Adrenal gland (tissue), 19 donors: ENCODE measurements at places on chromosomes 6 and 20.

- no peak for DNase-seq
These were observed 14.6 kb upstream of the TOX2 start for GRCh38 chr20:43900121-43900466.

DNA sequence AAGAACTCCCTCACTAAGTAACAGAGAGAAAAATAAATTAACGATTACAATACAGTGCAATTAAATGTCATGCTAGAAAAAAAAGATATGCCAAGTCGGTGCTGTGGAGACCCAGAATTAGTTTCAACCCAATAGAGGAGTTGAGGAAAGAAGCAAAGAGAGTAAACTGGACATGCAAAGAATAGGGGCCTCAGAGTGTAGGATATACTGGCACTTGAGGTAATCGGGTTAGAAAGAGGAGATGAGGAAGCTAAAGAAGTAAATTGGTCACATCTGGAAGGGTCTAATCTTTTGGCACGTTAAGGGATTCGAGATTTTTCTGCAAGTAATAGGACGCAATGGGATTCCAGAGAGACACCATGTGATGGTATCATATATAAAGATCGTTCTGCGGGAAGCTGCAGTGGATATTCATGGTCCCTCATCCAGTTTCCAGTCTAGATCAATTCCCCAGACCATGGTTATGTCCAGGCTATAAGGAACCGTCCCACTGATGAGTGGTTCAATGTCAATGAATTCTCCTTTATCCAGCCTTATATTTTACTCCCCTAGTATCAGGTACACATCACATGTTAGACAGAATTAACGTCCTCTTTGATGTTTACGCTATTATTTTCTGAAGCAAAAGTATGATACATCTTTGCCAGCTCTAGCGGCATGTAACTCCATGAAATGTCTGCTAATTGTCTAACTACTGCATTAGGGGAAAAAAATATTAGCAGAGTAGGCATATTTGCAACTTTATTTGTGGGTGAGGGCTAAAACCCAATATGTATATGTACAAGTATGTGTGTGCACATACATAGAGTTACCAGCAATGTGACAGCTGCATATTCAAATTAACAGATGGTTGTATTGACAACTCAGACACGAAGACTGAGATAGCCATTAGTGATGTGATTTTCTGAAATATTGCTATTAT, 1.1 kb upstream of the TBC1D32 start:
- no peak for DNase-seq

DNA sequence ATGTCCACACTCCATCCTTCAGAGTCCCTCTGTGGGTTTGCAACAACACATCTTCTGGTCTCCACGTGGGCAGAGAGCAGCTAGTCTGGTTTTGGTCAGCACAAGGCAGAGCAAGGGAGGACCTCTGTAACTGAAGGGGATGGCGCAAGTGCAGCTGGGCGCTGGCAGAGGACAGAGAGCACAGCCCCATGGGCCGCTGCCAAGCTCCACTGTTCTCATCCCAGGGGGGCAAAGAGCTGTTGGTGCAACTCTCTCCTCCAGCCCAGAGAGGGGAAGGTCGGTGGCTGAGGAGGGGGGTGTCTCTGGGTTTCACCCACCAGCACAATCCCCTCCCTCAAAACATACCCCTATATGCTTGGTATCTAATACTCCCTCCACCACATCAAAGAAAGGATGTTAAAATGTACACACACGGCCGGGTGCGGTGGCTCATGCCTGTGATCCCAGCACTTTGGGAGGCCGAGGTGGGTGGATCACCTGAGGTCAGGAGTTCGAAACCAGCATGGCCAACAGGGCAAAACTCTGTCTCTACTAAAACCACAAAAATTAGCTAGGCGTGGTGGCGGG, 9.1 kb downstream of the ATP9A start:
- DNase-seq = no peak

DNA sequence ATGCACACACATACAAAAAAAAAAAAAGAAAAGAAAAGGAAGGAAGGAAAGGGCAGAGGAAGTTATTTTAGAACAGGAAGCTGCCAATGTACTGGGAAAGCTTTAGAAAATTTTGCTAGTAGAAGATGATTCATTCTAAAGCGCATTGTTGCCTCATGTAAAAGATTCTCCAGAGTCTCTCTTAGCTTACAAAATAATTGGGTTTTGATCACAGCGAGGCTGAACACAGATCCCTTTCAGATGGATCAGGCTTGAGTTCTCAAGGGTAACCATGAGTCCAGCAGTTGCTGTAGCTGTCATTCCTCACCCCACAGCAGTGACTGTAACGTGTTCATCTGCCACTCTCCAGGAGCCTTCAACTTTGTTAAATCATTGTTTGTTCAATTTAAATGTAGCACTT, 81.9 kb downstream of the PHACTR2 start:
- no peak for DNase-seq

DNA sequence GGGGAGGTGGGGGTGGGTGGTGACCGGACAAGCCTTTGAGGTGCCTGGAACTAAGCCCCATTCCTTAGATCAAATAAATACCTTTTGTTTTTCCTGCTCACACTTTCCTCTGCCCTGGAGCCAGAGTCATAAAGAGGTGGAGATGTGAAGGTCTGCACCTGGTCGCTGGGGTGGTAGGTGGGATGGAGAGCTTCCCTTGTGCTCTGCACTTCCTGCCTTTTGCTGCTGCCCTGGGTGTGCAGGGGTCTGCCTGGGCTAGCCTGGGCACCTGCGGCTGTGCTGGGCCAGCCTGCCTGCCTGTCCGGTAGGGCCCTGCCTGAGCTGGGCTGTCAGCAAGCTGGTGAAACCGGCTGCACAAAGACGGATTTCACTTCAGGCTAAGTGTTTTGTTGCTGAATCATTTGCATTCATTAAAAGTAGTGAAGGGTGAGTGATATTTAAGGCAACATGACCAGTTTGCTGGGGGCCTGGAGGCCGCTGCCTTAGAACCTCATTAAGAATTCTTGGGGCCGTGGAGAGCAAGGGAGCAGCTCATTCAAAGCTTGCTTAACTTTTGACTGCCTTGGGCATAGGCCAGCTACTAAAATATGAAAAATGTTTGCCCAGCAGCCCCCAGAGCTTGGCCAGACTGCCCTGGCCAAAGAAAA, 20.5 kb downstream of the PTK7 start:
- DNase-seq = peak; percentile 57

- no peak for DNase-seq
These were observed 5.0 kb downstream of the EYA2 start for GRCh38 chr20:46899621-46900020.

GRCh38 chr20:38889792-38890496, 36.3 kb upstream of the FAM83D start:
- no peak for DNase-seq

GRCh38 chr6:33692760-33693158, 18.7 kb downstream of the UQCC2 start:
- DNase-seq = no peak

DNA sequence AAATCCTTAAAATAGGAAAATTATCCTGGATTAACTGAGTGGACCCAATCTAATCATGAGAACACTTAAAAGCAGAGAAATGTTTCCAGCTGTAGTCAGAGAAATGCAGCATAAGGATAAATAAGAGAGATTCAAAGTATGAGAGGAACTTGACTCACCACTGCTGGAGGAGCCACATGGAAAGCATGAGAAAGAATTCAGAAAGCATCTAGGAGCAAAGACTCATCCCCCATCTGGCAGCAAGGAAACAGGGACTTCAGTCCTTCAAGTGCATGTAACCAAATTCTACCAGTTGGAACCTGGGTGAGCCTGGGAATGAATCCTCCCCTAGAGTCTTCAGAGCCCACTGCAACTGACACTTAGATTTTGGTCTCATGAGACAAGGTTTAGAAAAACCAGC, 33.7 kb downstream of the RNF146 start:
- no peak for DNase-seq

DNA sequence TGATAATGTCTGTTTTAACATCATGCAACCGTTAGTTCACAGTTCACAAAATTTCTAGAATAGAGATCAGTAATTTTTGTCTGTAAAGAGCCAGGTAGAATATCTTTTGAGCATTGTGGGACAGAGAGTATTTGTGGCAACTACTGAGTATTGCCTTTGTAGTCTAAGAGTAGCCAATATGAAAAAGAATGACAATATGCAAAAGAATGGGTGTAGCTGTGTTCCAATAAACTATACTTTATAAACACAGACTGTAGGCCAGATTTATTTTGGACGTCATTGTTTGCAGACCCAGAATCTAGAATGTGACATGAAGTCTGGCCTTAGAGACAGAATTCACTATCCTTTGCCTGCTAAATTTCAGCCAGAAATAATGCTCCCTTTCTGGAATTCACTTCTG, 694.1 kb upstream of the MMS22L start:
- no peak for DNase-seq

- DNase-seq = no peak
These were observed 138.0 kb downstream of the MAP3K7 start for GRCh38 chr6:90448836-90449235.

- DNase-seq = no peak
These were observed 18.3 kb downstream of the SNX9 start for GRCh38 chr6:157841211-157841840.

- DNase-seq = no peak
These were observed 2.2 kb upstream of the VNN1 start for GRCh38 chr6:132715881-132716637.

- no peak for DNase-seq
These were observed 34.3 kb downstream of the FARS2 start for GRCh38 chr6:5295623-5296022.

- no peak for DNase-seq
These were observed 23.7 kb upstream of the FOXF2 start for GRCh38 chr6:1365686-1366085.

- no peak for DNase-seq
These were observed 4.9 kb downstream of the TGM2 start for GRCh38 chr20:38159957-38160756.

DNA sequence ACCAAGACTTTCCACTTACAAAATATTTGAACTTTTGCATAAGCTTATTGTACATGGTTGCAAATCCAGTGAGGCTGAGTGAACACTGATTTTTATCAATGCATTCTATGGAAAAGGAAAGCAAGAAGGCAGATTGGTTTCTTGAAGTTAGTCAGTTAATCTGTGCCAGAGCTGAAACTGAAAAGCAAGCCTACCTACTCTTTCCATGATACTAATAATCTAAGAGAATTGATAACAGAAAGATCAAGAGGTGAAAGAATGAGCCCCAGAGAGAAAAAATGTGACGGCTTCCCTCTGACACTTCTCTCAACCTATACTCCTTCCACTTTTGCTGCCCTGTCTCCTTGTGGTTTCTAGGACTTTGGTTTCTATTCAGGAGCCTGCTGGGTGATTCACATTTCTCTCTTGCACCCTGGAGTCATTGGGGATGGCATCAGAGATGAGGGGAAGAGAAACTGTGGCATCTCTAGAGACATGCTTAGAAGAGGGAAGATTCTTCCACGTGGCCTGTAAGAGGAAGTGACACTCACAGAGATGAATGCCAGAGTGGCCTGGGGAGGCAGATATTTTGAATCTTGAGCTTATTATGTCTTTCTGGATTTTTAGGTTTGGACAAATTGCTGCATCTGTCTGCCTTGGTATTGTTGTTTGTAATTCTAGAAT, 158.6 kb upstream of the RIMS1 start:
- no peak for DNase-seq

DNA sequence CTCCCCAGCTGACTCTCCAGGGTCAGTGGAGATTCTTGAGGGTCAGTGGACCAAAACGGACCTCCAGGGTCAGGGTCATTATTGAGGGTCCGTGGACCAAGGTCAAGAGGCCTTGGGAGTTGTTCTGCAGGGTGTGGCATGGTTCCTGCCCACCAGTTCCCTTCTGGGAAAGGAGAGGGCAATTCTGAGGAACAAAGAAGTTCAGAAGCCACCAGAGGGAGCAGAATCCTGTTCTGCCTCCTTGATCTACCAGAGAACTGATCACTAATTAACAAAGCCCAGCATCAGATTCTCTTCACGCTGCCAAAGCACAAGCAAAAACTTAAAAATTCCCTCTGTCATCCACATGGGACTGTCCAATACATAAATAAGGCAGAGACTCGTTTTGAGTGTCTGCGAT, 263.4 kb downstream of the DHX35 start:
- no peak for DNase-seq

- DNase-seq = peak; percentile 87
These were observed 160.4 kb downstream of the PACRG start for GRCh38 chr6:162887981-162888689.

DNA sequence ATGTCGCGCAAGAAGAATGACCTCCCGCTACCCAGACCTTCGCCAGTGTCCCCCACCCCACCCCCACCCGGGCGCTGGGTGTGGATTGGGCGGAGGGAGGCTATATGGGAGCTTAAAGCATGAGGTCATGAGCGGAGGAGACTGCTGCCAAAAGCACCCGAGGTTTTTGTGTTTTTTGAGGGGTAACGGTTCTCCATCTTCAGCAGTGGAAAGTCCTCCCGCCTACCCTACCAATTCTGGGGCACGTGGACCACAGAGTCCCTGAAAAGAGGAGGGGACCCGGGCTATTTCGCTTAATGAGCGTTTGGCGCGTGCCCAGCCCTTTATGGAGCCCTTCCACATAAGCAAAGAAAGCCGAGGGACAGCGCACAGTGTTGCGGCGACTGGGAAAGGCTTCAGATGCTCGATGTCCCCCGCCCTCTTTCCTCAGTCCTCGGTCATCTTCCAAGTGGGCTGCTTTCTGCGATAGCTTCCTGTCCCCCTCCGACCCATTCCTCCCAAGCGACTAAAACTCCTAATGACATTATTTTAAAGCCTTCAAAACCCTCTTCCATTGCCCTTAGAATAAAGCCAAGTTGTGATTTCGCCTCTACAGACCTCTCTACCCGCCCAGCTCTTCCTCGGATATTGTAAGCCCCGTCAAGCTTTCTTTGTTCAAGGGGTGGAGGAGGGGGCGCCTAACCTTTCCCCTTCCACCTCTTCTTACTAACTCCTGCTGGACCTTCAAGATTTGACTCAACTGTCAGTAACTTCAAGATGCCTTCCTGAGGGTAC, 2.1 kb upstream of the TRERF1 start:
- DNase-seq = peak; percentile 76

DNA sequence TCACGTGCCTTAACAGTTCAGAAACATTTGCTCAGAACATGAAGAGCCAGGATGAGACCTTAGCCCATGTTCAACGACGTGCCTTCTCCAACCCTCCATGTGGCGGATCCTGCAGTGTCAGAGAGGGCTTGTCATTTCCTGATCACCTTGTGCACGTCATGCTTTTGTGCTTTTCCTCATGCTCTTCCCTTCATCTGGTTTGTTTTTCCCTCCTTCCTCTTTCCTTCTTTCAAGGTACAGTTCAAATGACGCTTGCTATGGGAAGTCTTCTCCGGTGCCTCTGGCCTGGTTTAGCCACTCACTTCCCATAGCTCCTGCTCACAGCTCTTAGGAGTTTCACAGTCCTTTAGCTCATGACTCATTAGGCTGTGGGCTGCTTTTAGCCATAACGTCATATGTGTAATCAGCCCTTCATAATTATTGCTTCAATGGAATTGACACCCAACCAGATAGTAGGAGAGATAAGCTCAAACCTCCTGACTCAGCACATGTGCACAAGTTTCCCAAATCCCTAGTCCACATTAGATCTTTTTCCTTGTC, 102.7 kb upstream of the CNKSR3 start:
- no peak for DNase-seq

- no peak for DNase-seq
These were observed 10.1 kb upstream of the TLDC2 start for GRCh38 chr20:36865861-36866149.

GRCh38 chr6:20712011-20712410, 177.8 kb downstream of the CDKAL1 start:
- no peak for DNase-seq

- peak; percentile 72 for DNase-seq
These were observed 70.6 kb upstream of the DST start for GRCh38 chr6:56713254-56713672.
